ENCODE measurements at places on chromosomes 6 and 20.
A peak's percentile ranks its signal among the peaks of the same experiment; 100 is the strongest.

DNA sequence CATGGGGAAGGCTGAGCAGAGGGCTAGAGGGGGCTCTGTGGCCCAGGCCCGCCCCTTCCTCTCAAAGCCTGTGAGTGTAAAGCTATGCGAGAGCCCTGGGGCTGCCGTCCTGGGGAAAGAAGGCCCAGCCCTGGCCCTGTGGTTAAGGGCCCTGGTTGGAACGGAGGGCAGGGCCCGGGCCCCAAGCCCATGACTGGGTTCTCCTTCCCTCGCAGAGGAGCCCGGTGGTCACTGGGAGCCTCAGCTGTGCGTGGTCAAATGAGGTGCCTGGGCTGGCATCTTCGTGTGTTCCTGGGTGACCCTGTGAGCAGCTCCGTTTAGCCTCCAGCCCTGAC lies 56.0 kb downstream of the SMOC2 start:
- DNase-seq, result no peak

DNA sequence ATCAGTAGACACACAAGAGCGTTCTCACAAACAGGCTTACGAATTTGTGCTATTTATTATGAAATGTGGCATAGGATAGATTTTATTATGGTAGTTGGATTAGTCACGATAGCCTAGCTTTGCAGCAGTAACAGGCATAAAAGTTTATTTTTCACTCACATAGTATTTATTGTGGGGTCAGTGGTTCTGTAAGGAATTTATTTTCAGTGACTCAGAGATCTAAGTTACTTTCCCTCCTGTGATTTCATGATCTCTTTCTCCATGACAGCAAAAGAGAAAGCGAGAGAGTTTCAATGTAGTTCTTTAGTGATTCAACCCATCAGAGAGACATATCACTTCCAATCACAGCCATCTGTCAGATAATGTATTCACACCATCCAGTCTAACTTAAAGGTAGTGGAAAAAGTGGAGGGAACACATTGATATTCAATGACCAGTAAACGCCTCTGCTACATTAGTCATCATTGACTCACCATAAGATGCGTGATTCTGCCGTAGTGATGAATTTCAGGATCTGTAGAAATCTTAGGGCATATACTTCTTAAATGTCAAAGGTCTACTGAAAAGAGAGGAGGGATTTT lies 605.5 kb downstream of the HDGFL1 start:
- no peak for DNase-seq

GRCh38 chr20:31490752-31491151 lies 15.7 kb downstream of the REM1 start:
- DNase-seq, result no peak

- peak; percentile 24 for DNase-seq
Observed at GRCh38 chr20:46132705-46133120, 14.6 kb downstream of the CD40 start.

DNA sequence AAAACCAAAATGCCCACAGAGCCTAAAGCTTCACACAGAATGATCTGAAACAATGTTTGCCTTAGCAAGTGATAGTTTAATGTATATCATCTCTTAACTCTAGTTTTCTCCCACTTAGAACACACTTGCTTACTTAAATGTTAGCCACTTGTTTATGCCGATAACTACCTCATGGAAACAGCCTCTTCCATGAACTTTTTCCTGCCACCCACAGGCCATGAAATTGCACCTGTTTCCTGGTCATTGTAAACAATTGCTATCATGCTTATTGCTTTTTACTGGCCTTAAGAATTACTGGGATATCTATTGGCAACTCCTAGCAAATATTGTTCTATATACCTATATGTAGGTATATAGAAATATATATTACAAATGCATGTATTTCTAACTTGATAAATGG lies 231.1 kb downstream of the HDGFL1 start:
- DNase-seq, result no peak

GRCh38 chr6:257031-257725 lies 35.1 kb upstream of the DUSP22 start:
- no peak for DNase-seq

DNA sequence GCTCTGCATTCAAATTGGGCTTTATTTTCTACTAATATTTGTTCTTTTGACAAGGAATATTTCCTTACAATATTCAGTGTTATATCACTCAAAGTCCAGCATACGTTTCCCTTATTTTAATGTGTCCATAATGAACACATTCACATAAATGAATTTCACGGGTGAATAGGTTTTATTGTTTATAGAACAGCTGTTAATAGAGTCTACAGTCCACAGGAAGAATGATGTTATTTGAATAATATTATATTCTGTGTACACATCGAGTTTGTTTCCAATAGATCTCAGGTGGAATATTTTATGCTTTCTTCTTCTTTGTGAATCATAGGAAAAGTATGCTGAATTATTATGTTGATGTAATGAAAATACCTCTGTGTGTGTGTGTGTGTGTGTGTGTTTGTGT lies 582.4 kb downstream of the CDH26 start:
- DNase-seq, result no peak

- no peak for DNase-seq
Observed at GRCh38 chr6:35142588-35143569, 1.7 kb upstream of the TCP11 start.

DNA sequence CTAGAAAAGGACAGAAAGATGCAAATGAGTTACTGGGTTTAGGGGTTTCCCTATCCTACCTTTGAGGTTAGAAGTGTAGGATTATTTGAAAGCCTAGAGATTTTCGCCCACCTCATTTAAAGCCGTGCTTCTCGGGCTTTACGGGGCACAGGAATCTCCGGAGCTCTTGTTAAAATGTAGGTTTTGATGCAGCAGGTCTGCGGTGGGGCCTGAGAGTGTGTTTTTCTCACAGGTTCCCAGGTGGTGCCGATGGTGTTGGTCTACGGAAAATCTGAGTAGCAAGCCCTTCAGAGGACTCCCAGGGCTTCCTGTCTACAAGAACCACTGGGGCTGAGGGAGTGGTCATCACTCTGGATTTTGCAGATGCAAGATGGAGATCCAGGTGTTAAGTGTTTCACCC lies 47.5 kb downstream of the TRAM2 start:
- no peak for DNase-seq

DNA sequence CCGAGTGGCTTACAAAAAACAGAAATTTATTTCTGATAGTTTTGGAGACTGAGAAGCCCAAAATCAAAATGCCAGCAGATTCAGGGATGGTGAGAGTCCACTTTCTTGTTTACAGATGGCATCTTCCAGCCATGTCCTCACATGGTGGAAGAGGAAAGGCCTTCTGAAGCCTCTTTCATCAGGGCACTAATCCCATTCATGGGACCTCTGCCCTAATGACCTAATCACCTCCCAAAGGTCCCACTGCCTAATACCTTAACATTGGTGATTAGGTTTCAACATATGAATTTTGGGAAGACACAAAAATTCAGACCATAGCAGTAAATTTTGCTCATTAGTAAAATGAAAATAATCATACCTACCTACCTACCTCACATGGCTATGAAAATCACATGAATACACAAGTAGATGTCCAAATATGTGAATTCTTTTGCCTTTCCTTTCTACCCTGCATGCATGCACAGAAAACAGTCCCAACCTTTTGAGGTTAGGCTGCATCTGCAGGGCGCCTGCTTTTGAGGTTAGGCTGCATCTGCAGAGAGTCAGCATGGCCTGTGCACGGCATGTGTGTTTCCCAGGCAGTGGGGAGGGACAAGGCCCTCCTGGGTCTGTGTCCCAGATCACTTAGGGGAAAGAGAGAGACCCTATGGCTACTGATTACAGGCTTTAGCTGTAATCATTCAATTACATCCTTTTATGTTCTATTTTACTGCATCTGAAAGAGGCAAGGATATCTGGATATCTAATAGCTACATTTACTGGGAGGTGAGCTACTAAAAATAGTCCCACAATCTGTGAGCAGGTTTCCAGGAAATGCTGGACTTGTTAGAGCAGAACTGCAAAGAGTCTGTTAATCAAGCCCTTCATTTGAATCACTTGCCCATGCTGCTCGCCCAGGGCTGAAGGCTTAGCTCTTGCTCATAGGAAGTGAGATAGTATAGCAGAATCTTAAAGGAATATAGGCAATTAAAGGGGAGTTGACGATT lies 497.7 kb upstream of the MARCKS start:
- no peak for DNase-seq
